ENCODE measurements at places on chromosomes 4 and X.

GRCh38 chr4:159266981-159267868, 164.3 kb downstream of the RAPGEF2 start:
- DNase-seq: no peak

- DNase-seq: no peak
These were observed 25.8 kb downstream of the GABRA4 start for GRCh38 chr4:46967631-46968030.

DNA sequence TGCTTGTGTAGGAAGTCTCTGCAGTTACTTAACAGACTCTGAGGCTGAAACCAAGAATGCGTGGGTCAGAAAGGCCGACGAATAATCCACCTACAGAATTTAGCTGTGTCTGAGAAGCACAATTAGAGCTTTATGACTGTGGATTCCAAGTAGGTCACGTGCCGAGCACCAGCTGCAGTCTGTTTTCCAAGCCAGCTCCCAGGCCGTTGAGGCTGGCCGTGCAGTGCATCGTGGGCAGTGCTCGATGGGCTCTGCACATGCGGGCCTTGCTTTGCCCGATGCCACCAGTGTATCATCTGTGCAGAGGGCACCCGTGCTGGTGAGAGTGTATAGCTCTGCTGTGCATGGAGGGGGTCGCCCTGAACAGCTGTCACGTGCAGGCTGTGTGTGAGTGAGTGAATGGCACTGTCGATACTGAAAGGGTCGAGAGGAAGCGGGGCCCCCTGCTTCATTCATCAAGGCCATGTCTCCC, 67.5 kb upstream of the CLDN34 start:
- DNase-seq: no peak

DNA sequence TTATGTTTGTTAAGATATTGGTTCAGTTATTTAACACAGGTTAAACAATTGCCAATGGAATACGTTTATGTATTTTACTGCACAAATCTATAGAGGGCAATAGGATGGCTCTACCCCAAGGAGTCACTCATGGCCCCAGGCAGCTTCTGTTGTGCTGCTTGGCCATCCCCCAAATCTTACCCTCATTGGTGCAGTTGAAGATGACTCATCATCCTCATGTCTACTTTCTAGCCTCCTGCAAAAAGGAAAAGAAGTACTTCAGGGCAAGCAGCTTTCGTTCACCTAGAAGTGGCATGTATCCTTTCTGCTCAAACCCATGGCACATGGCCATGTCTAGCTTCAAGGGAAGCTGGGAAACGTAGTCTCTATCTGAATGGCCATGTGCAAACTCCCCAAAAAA, 14.2 kb downstream of the PHOX2B start:
- no peak for DNase-seq

DNA sequence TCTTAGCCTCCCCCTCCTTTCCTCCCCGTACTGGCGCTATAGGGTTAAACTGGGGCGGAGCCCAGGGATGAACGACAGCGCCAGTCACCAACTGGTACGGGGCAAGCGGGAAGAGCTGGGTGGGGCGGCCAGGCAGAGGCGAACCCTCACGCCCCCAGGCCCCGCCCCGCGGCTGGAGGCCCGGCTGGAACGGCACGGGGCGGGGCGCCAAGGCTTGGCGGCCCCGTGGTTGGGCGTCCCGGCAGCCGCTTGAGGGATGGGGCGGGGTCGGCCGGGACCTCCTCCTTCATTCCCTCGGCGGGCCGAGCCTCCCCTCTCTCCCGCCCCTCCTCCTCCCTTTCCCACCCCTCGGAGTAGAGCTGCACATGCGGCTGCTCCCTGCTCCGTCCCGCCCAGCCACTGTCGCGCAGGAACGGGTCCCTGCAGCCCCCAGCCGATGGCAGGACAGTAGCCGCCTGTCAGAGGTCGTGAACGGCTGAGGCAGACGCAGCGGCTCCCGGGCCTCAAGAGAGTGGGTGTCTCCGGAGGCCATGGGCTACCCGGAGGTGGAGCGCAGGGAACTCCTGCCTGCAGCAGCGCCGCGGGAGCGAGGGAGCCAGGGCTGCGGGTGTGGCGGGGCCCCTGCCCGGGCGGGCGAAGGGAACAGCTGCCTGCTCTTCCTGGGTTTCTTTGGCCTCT, at the start of gene EDA:
EDA (plus strand) TSS at position 335 of the 678 bp plus-strand sequence.
- no peak for DNase-seq

DNA sequence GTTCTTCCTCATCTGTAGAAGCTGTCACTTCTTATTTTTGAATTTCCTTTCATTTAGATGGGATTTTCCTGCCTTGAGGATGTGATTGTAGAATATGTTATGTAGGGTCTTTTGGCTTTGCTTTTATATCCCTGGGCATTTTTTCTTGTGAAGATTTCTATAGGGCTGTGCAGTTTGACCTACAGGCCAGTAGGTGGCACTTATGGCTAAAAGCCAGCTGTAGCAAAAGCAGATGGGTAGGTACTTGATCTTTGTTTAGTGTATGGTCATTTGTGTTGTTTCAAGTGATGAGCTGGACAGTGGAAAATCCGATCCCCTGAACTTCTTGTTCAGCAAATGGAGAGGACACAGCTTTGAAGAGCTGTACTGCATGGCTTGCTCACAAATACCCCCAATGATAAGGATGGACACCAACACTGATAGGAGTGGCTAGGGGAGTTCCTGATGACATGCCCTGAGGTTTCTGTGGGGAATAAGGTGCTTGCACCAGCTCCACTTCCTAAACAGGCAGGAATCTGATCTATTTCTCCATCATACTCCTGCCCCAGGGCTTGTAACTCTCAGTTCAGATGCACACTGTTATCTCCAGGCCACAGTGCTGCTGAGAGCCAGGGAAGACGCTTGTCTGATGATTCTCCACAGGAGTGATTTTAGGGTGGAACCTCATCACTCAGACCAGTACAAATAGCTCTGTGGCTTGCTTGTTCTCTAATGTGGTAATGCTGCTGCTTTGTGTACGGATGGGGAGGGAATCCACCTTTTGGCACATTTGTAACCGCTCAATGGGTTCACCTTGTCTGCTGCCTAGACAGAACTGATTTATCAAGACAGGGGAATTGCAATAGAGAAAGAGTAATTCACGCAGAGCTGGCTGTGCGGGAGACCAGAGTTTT, 417.1 kb upstream of the MAGEB16 start:
- DNase-seq: no peak

DNA sequence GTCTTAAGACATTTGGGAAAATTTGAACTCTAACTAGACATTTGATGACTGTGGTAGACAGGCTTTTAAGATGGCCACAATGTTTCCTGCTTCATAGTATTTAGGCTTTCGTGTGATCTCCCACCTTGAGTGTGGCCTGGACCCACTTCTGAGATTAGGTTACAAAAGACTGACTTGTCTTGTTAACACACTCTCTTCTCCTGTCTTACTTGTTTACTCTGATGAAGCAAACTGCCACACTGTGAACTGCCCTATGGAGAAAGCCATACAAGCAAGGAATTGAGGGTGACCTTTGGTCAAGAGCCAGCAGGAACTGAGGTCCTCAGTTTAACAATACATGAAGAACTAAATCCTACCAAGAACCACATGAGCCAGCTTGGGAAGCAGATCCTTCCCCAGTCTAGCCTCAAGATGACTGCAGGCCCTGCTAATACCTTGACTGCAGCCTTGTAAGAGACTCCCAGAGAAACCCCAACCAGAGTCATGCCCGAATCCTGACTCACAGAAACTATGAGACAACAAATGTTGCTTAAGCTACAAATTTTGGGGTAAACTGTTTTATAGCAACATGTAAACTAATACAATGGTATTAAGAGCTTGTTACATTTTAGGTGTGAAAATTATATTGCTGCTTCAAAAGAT, 20.3 kb downstream of the UBA6 start:
- DNase-seq: no peak

- DNase-seq: no peak
These were observed 44.2 kb downstream of the ZNF185 start for GRCh38 chrX:152942077-152942442.

- DNase-seq: no peak
These were observed 156.8 kb downstream of the GRXCR1 start for GRCh38 chr4:43049326-43049725.

GRCh38 chrX:99750721-99751120, 659.4 kb downstream of the PCDH19 start:
- DNase-seq: no peak

DNA sequence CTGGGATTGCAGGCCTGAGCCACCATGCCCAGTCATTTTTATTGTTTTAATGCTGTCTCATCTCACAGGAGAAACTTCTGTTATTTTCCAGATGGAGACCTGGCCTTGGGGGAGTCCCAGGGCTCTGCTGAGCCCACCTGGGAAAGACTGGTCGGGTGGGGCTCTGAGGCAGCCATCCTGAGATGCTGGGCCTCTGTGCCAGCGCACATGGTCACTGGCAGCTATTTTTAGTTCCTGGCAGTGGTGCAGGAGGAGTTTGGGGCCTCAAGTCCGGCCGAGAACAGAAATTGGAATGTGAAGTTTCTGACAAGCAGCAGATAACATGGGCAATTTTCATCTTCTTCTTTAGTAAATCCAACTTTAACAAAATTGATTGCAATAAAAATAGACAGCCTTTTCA, 44.5 kb downstream of the SORCS2 start:
- DNase-seq: no peak

DNA sequence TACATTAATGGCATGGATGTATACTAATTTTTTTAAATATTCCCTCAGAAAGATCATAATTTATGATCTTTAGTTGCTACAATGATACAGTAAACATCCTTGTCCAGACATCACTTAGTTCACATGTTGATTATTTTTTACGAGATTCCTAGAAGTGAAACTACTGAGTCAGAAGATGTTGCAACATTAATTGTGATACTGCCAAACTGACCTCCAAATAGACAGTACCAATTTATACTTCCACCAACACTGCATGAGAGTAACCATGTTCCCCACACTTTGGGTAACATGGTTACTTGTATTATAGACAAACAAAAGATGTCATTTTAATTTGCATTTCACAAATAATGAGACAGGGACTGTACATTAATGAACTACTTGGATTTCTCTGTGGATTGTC, 19.6 kb downstream of the RCHY1 start:
- DNase-seq: no peak

GRCh38 chr4:127732623-127733328, 2.6 kb downstream of the SLC25A31 start:
- no peak for DNase-seq

DNA sequence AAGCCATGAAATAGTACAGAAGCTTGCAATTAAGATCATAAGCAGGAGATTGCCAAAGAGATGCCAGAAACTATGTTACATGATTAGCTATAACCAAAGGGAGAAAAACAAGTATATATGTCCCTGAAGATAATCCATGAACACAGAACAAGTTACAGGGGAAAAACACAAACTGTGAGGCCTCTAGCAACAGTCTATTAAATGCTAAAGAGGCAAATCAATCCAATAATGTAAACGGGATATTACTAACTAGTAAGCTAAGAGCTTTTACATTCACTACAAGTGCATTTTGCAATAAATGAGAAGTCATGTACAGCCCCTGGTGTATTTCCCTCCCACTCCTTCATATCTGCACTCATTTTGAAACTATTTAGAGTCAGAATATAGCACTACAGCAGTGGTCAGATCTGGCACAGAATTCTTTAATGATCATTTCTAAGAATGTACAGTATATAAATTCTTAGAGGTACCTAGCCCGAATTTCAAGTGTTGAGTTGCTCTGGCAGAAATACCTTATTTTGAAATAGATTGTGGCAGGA, 449.8 kb upstream of the SMIM31 start:
- DNase-seq: no peak

DNA sequence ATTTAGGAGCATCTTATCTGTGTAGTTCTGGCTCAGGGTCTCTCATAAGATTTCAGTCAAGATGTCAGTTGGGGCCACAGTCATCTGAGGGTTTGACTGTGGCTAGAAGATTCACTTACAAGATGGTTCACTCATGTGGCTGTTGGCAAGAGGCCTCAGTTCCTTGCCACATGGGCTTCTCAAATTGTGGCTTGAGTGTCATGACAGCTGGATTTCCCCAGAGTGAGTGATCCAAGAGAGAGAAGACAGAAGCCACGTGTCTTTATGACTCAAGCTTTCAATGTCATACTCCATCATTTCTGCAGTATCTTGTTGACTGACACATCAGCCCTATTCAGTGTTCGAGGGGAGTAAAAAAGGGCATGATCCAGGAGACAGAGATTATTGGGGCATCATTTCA, 131.3 kb upstream of the AP1S2 start:
- DNase-seq: no peak

DNA sequence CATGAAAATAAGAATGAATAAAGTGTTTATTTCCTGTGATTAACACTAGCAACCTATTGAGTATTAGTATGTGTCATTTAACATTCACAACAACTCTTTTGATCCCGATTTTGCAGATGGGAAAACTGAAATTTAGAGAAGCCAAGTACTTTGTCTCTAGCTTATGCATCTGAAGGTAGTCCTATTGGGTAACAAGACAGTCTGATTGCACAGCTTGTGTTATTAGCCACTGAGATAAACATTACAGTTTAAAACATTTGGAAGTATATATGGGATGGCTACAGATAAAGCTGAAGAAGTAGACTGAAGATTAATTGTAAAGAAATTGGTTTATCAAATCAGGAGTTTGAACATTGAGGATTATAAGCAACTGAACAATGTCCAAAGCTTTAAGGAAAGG, 99.6 kb upstream of the PDE5A start:
- DNase-seq: no peak

DNA sequence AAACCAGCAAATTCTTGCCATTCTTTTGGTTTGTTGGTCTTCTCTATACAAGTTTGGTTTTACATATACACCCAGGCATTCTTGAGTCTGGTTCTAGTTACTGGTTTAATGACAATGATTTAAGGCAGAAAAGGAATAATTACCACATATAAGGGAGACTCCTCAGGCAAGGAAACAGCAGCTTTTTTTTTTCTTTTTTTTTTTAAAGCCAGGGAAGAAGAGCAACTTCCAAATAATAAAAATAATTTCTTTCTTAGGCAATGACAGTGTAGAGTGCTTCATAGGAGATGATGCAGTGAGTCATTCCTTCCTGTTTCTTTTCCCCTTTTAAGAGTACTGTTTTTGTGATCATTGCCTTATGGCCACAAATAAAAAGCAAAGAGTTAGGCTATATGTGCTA, 289.7 kb downstream of the DKK2 start:
- no peak for DNase-seq

GRCh38 chr4:22389240-22389870, 126.5 kb downstream of the ADGRA3 start:
- no peak for DNase-seq

GRCh38 chr4:112058433-112058832, 86.8 kb upstream of the FAM241A start:
- no peak for DNase-seq

DNA sequence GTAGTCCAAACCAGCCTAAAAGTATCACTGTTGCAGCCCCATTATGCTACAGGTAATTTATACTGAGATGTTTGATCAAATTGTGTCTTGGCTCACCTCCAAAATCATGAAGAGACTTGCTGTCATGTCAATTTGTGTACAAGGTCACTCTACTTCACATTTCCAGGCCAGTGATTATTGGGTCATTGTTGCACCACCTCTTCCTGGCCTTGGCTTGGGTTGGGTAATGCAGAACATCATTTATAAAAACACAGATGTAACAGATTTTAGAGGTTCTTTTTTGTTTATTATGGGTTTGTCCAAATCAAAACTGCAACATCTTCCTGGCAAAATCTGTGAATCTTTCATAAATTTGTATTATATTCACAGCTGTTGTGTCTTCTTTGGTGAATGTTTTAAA, 459.5 kb downstream of the ANKRD50 start:
- DNase-seq: no peak

GRCh38 chr4:98383431-98384106, 122.4 kb downstream of the RAP1GDS1 start:
- no peak for DNase-seq

- DNase-seq: no peak
These were observed 30.5 kb downstream of the MAGEC1 start for GRCh38 chrX:141934059-141934641.

- DNase-seq: no peak
These were observed 186.9 kb downstream of the CAMK2D start for GRCh38 chr4:113574636-113575103.

GRCh38 chrX:153517946-153518834, 748 bp downstream of the ATP2B3 start:
- DNase-seq: no peak

All from NCI-H187 treated with DMSO at 0.1 percent for 48 hours (cell line).